ENCODE measurements at places on chromosomes 3 and 15.
A peak's percentile ranks its signal among the peaks of the same experiment; 100 is the strongest.

DNA sequence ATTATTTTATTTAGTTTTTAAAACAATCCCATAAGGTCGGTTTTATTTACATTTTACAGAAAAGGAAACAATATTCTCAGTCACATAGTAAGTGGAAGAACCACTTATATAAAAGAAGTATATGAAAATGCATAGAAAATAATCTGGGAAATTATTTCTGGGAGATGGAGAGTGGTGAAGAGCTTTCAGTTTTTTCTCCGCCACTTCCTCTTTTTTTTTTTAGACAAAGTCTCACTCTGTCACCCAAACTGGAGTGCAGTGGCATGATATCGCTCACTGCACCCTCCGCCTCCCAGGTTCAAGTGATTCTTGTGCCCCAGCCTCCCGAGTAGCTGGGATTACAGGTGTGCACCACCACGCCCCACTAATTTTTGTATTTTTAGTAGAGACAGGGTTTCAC lies 21.2 kb downstream of the RAD51 start:
- no peak for DNase-seq

- no peak for DNase-seq
Observed at GRCh38 chr15:36757189-36757814, 177.9 kb downstream of the CDIN1 start.

DNA sequence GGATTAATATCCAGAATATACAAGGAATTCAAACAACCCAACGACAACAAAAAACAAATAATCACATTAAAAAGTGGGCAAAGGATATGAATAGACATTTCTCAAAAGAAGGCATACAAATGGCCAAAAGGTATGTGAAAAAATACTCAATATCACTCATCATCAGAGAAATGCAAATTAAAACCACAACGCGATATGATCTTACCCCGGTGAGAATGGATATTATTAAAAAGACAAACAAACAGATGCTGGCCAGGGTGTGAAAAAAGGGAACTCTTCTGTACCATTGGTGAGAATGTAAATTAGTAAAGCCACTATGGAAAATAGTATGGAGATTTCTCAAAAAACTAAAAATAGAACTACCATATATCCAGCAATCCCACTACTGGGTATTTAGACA lies 43.5 kb upstream of the MEF2A start:
- DNase-seq, result no peak

GRCh38 chr15:68638953-68639515 lies 60.2 kb downstream of the CORO2B start:
- DNase-seq, result no peak

GRCh38 chr15:65994832-65995231 lies 125.5 kb downstream of the RAB11A start:
- no peak for DNase-seq

DNA sequence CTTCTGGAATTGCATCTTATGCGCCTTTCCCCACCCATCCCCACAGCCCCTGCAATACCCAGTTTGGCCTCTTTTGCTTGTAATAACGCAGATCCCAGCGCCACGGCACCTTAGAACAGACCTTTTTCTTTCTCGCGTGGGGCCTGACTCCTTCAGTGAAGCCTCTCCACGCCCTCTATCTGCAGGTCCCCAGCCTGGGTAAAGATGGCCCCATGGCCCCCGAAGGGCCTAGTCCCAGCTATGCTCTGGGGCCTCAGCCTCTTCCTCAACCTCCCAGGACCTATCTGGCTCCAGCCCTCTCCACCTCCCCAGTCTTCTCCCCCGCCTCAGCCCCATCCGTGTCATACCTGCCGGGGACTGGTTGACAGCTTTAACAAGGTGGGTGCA lies 594 bp downstream of the CRELD1 start:
- DNase-seq, result no peak

GRCh38 chr3:103446953-103447629 lies 1012.3 kb downstream of the ZPLD1 start:
- no peak for DNase-seq

DNA sequence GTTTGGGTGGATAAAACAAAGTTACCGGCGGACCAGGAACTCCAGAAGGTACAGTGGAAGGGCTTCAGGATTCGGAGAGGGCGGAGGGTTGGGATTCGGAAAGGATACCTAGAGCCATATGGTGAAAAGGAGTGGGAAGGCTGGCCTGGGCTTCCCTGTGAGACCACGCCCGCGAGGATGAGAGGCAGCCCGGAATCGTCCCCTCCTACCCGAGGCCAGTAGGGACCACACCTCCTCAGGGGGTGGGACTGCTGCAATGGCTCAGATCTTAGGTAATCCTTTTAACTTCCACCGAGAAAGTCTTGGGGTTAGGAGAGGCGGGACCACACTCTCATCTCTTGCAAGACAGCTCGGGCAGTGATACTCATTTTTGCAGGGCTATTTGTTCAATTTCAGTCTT lies 511.3 kb downstream of the OCA2 start:
- DNase-seq, result no peak

GRCh38 chr3:52670621-52671521 lies 14.8 kb downstream of the PBRM1 start:
- DNase-seq, result peak; percentile 91

GRCh38 chr15:60766391-60767128 lies 287.6 kb upstream of the ICE2 start:
- DNase-seq, result no peak

GRCh38 chr15:55990998-55991397 lies 2.4 kb downstream of the NEDD4 start:
- DNase-seq, result no peak

Measured in suppressor macrophage treated with lipopolysaccharide for 4 hours (primary cell).